ENCODE measurements at places on chromosomes 1 and 21.
A peak's percentile ranks its signal among the peaks of the same experiment; 100 is the strongest.

DNA sequence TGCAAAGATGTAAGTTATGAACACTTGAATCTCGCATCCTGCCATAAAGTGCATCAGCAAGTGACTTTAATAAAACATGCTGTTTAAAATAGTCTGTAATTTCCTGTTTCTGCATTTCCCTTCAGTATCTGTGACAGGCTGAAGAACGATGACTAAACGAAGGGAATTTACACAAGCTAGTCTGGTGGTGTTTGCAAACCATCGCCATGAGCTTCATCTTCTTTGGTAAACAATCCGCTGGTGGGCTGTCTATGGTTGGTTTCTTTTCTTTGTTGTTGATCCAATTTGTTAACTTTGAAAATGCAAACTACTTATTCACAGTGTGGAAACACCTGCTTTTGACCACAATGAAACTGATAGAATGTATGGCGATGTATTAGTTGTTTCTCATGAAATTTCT lies 13.9 kb downstream of the SERTAD4 start:
- DNase-seq = no peak

DNA sequence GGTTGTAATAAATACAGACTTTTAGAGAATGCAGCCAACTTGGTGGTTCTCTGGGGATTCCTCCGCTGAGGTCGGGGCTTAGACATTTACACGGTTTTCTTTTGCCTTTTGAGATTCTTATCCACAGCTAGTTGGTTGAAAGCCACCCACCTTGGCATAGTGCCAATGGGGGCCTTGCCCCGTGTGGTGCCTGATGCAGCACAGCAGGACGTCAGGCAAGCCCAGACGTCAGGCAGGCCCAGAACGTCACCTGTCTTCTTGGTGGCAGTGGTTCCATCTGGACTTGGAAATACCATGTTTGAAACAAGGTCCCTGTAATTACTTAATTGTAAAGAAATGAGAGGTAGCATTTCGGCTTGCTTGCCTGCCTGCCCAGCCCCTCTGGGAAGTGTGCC lies 78.5 kb downstream of the GALNT2 start:
- no peak for DNase-seq

DNA sequence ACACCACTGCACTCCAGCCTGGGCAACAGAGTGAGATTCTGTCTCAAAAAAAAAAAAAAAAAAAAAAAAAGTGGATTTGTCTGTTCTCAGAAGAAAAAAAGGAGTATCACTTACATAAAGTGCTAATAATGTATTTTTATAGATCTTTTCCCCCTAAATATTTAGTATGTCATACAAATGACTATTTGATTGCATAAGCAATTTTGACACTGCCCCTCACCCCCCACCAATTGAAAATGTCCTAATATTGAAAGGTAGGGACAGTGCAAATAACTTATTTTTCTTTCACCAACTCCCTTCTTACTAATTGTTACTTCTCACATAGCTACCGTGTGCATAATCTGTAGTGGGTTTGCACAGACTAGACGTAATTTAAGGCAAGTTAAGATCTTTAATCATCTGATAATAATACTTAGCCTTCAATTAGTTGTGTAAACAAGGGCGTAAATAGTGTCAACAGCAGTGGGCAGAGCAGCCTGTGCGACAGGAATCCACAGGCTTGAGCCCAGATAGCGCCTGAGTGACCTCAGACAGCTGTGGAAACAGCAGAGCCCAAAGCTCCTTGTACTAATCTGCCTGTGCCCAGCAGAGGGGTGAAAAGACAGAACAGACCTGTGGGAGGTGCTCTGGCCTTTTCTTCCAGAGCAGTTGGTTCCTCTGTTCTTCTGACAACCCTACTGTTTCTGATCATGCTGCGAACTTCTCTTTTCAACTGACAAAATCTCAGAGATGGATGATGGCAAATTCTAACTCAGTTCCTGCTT lies 4.5 kb upstream of the IER5 start:
- no peak for DNase-seq

- DNase-seq = no peak
Observed at GRCh38 chr1:7610936-7611335, 160.2 kb upstream of the VAMP3 start.

DNA sequence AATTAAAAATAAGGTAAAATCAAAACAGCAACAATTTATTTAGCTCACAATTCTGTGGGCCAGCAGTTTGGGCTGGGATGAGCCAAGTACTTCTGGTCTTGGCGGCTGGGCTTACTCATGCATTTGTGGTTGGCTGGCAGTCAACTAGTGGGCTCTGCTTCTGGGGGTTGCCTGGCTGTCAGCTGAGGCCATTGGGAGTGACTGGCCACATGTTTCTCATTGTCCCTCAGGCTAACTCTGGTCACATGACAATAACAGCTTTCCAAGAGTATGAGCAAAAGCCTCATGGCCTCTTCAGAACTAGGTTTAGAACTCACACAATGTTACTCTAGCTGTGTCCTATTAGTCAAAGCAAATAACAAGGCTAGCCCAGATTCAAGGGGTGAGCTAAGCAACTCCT lies 15.6 kb upstream of the CHIA start:
- DNase-seq = peak; percentile 10

DNA sequence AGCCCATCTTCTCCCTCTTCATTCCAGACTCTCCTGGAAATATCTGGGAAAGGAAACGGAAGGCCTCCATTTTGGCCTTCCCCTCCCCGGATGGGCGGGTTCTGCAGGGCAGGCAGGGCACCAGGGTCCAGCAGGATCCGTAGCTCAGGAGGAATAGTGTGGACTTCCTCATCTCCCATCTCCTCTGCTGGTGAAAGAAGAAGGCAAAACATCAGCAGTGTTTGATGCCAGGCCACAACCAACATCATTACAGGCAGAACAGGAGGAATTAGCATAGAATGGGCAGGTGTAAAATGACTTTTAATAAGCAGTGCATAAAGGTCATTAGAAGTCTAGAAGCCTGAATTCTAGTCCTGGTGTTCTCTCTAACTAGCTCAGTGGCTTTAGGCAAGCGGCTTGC lies 165.9 kb downstream of the TGFBR3 start:
- no peak for DNase-seq

- peak; percentile 10 for DNase-seq
Observed at GRCh38 chr1:200075522-200075921, 48.0 kb downstream of the NR5A2 start.

- peak; percentile 90 for DNase-seq
Observed at GRCh38 chr1:160124705-160125478, 9.3 kb downstream of the ATP1A2 start.

GRCh38 chr1:91523482-91523881 lies 22.8 kb downstream of the CDC7 start:
- DNase-seq = peak; percentile 28

- DNase-seq = no peak
Observed at GRCh38 chr1:48794816-48795215, 18.1 kb upstream of the BEND5 start.

DNA sequence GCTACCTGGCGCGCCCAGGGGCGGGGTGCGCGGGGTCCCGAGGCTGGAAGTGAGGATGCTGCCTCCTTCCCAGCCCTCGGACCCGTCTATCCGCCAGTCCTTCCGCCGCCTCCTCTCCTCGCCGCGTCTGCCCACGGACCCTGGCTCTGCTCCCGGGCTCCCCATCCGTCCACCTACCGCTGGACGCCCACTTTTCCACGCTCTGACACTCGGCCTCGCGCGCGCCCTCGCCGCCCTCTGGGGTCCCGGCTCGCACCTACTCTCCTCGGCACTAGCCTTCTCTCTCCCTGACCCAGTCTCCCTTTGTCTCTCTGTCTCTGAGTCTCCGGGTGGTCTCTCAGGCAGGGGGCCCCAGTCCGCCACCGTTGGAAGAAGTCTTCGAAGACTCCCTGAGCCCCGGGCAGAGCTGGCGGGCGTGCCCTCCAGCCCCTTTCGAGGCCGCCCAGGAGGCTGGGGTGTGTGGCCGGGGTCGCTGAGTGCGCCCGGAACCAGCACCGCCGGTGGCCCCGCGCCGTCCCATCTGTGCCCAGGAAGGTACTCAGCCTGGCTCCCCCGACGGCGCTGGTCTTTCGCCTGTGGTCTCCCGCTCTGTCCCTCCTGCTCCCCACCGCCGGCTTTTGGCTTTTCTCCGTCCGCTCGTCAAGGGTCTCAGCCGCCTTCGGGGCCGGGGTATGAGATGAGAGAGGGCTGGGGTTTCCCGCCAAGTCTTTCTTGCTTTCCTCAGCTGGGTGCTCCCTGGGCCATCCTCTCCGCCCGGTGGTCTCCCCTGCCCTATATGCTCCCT lies 610 bp downstream of the DRAXIN start:
- DNase-seq = no peak

DNA sequence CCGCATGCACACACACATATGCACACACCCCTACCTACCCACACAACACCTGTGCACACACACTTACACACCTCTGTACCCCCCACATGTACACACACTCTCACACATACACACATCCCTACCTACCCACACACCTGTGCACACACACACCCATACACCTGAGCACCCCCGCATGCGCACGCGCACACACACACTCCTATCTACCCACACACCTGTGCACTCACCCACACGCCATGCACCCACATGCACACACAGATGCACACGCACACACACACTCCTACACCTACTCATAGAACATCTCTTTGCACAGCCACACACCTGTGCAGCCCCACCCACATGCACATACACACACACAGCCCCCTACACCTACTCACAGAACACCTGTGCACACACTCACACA lies 15.5 kb upstream of the PADI2 start:
- no peak for DNase-seq

DNA sequence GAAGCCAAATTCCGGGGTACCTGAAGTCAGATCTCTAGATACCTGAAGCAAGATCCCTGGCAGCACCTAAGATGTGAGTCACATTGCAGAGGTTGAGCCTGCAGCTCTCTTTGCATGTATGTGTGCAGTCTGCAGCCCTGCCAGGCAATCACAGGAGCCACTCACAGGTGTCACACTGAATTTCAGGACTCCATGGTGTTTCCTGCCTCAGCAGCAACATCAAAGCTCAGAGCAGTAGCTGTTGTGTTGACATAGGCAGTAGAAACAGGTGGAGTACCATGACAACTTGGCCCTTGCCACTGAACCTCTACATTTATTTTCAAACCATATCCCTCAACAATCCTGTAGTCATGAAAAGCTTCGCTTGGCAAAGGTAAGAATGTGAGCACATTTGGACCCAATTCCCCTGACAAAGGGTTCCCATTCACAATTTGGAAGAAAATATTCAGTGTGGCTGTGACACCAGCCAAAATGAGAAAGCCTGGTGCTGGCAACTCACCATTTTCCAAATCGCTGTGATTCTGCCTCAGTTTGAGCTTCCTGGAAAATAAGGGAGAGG lies 419.8 kb upstream of the NFIA start:
- no peak for DNase-seq

DNA sequence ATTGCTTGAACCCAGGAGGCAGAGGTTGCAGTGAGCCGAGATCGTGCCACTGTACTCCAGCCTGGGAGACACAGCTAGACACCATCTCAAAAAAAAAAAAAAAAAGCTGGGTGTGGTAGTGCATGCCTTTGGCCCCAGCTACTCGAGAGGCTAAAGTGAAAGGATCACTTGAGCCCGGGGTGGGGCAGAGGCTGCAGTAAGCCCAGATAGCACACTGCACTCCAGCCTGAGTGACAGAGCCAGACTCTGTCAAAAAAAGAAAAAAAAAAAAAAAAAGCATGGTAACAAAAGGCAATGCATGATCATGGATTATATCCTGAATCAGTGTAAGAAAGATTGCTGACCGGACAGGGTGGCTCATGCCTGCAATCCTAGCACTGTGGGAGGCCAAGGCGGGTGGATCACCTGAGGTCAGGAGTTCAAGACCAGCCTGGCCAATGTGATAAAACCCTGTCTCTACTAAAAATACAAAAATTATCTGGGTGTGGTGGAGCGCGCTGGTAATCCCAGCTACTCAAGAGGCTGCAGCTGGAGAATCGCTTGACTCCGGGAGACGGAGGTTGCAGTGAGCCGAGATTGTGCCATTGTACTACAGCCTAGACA lies 76.3 kb downstream of the RUSC1 start:
- DNase-seq = peak; percentile 12

- DNase-seq = no peak
Observed at GRCh38 chr1:75731881-75732280, 7.4 kb downstream of the ACADM start.

GRCh38 chr1:22290611-22291010 lies 147.7 kb upstream of the WNT4 start:
- DNase-seq = no peak

DNA sequence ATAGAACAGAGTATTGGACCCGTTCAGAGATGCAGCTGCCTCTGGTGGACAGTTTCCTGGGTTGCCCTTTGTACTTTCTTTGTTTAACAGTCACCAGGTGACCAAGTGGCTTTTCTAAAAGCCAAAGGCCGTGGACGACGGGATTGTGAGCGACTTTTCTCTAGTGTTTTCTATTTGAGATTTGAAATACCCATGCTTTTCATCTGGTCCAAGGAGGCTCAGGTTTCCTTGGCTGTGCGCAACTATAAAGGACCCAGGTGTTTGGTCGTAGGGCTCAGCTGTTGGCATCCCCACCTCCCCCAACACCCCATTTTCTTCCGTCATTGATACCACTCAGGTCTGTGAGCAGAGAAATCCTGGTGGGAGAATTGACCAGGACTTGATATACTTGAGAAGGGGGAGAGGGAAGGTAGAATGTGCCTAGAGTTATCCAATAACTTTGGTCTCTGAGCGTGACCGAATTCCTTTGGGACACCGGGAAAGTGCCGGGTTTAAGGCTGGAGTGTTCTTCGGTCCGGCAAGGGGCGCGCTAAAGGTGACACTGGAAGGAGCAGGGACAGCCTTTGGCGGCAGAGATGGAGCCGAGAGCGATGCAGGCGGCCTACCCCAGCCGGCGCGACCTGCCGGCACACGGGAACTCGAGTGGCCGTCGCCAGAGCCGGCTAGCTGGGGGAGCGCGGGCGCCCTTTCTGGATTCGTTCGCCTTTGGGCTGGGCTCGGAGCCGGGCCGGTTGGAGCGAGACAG lies 83.4 kb upstream of the BMP8A start:
- no peak for DNase-seq

DNA sequence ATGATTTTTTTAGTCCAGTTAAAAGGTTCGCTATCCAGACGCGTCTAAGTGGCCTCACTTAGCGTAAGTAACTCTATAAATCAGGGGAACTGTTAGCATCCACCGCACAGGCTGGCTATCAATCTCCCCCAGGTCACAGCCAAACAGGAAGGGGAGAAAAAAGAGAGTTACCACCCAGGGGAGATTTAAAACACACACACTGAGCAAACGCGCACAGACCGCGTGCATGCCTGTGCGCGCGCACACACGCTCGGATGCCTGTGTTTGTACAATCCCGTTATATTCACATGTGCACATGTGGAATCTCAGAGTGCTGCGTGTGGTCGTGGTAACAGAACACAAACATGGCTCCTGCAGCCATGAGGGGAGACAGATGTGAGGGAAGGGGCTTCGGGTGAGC lies 125.4 kb downstream of the CASZ1 start:
- DNase-seq = no peak
